ENCODE measurements at places on chromosomes 12 and 14. TPM values are rescaled to one million over a fixed set of nuclear protein-coding genes. Genes with fewer than 3 reads are reported as not detected.

CCDC60 gene
- 4.9 TPM for total RNA-seq

KRT73 gene
- total RNA-seq, result not detected

DNA sequence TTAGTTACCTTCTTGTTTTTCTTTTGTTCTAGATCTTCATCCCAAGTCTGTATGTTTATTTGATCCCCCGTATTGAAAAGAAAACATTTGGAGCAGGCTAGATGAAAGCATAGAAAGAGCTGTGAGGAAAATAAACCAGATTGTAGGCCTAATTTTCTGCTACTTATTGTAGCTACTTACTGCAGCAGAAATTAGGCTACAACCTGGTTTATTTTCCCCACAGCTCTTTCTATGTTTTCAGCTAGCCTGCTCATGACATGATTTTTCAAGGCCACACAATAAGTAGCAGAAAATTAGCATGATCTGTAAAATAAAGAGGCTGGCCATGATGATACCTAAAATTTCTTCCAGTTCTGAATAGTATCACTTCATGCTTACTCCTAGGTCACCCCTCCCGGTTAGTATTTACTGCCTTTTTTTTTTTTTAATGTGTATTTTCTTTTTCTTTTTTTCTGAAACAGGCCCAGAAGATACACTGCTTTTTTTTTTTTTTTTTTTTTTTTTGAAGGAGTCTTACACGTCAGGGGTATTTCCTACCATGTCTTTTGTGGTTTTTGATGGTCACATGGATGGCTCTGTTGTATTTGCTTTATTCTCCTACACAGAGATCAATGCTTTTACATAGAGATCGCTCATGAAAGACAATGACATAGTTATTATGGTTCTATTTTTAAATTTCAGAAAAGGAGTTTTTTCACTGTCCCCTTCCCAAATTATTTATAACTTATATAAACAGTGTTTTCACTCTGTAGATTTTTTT lies 32.3 kb downstream of the BHLHE41 start:
- no peaks in the 10 kb centered on the region for H3K36me3 ChIP-seq
- H3K27me3 ChIP-seq, result no peaks in the 10 kb centered on the region
- no peak for DNase-seq
- H3K4me1 ChIP-seq, result no peaks in the 10 kb centered on the region
- H3K27ac ChIP-seq, result no peak overlapping the region

- H3K4me3 ChIP-seq, result no peak overlapping the region
- DNase-seq, result no peak
- H3K27ac ChIP-seq, result no peak overlapping the region
- no peaks in the 10 kb centered on the region for H3K27me3 ChIP-seq
- no peaks in the 10 kb centered on the region for H3K4me1 ChIP-seq
Measured at GRCh38 chr14:72808564-72808963, 85.3 kb downstream of the DPF3 start.

DNA sequence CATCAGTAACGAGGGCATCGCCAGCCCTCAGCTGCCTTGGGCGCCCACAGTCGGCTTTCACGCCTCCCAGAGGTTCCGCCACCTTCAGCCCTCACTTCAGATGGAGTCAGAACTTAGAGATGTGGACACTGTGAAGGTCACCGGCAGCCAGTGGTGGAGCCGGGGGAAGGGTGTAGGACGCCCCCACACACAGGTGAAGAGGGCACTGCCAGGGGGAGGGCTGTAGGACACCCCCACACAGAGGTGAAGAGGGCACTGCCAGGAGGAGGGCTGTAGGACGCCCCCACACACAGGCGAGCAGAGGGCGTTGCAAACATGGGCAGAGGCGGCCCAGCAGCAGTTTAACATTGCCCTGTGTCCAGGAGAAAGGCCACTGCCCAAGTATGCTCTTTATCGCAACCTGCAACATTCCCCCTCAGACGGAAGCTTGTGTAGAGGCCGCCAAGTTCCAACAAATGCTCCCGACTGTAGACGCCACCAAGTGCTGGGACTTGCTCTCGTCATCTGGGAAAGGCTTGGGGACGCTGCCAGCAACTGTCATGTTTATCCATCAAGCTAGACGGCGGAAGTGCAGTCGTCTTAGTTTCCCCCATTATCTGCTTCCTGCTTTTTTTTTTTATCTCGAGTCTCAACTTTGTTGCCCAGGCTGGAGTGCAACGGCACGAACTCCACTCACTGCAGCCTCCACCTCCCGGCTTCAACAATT lies 4.9 kb upstream of the ANKLE2 start:
- no peak overlapping the region for H3K27ac ChIP-seq
- H3K4me1 ChIP-seq, result no peaks in the 10 kb centered on the region
- no peaks in the 10 kb centered on the region for H3K27me3 ChIP-seq
- H3K4me3 ChIP-seq, result no peak overlapping the region

DNA sequence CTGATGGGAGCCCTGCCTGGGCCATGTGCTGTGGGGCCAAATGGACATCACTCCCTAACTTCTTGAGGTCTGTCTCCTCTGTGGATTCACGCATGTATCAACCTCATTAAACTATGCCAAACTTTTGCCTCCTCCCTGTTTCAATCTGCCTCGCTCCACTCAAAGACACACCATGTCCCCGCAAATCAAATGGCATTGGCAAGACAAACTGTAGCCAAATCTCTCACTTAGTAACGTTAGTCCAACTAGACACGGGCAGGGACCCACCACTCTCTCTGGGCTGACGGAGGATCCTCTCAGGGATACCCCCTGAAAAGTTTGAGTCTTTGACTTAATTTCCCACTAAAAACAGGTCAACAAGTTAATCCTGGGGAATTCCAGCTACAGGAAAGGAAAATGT lies 8.0 kb downstream of the ZBTB39 start:
- H3K36me3 ChIP-seq, result no peaks in the 10 kb centered on the region
- H3K4me3 ChIP-seq, result no peak overlapping the region
- no peaks in the 10 kb centered on the region for H3K27me3 ChIP-seq

- no peaks in the 10 kb centered on the region for H3K4me1 ChIP-seq
- no peaks in the 10 kb centered on the region for H3K27me3 ChIP-seq
- no peak overlapping the region for H3K27ac ChIP-seq
- no peak overlapping the region for H3K4me3 ChIP-seq
- no peak for DNase-seq
Measured at GRCh38 chr12:57810450-57810849, 8.1 kb downstream of the AVIL start.

GRCh38 chr14:33699300-33699983 lies 251.4 kb downstream of the EGLN3 start:
- no peak overlapping the region for H3K4me3 ChIP-seq
- H3K27ac ChIP-seq, result no peak overlapping the region
- DNase-seq, result no peak
- H3K36me3 ChIP-seq, result no peaks in the 10 kb centered on the region
- H3K27me3 ChIP-seq, result no peaks in the 10 kb centered on the region

DNA sequence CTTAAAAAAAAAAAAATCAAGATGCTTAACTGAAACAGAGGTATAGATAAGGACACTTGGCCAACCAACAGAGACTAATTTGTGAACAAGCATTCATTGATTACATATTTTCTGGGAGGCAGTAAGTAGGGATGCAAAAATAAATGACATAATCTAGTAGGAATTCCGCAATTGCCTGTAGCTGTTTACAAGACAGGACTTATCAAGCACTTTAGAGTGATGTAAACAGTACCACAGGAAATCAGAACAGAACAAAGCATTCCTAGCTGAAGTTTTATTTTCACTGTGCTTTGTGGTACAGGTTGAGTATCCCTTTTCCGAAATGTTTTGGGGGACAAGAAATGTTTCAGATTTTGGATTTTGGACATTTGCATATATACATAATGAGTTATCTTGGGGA lies 68.2 kb upstream of the FGD4 start:
- H3K4me3 ChIP-seq, result no peak overlapping the region
- H3K27me3 ChIP-seq, result no peaks in the 10 kb centered on the region
- no peak overlapping the region for H3K27ac ChIP-seq
- DNase-seq, result no peak
- H3K36me3 ChIP-seq, result no peaks in the 10 kb centered on the region
- H3K4me1 ChIP-seq, result no peaks in the 10 kb centered on the region

CFAP54 gene
- total RNA-seq, result 0.68 TPM

DNA sequence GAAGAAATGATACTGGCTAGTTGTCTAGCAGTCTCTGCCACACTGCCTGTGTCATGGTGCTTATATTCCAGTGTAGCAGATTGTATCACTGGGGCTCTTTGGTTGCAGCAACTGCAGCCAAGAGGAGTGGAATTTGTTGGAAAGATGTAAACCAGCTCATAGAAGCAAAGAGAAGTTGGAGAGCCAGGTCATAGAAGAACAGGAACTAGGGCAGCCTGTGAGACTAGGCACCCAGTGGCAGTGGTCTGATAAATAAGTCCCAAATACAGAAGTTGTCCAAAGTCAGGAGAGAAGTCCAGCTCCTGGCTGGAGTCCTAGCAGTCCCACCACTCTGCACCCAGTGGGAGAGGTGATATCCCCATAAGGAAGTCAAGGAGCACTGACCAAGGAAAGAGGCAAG lies 172.5 kb upstream of the ARID2 start:
- DNase-seq, result no peak
- no peaks in the 10 kb centered on the region for H3K27me3 ChIP-seq
- H3K4me1 ChIP-seq, result no peaks in the 10 kb centered on the region
- H3K4me3 ChIP-seq, result no peak overlapping the region
- H3K27ac ChIP-seq, result no peak overlapping the region

GRCh38 chr14:91911474-91912032 lies 35.9 kb downstream of the FBLN5 start:
- H3K4me3 ChIP-seq, result no peak overlapping the region
- H3K4me1 ChIP-seq, result no peaks in the 10 kb centered on the region

GRCh38 chr12:1947081-1947480 lies 28.6 kb upstream of the CACNA2D4 start:
- H3K36me3 ChIP-seq, result peaks cover 9% of the 10 kb centered on the region
- no peak for DNase-seq
- H3K27me3 ChIP-seq, result no peaks in the 10 kb centered on the region
- H3K27ac ChIP-seq, result no peak overlapping the region
- H3K4me1 ChIP-seq, result peaks cover 3% of the 10 kb centered on the region

ST8SIA1 gene
- total RNA-seq, result 17.7 TPM

DNA sequence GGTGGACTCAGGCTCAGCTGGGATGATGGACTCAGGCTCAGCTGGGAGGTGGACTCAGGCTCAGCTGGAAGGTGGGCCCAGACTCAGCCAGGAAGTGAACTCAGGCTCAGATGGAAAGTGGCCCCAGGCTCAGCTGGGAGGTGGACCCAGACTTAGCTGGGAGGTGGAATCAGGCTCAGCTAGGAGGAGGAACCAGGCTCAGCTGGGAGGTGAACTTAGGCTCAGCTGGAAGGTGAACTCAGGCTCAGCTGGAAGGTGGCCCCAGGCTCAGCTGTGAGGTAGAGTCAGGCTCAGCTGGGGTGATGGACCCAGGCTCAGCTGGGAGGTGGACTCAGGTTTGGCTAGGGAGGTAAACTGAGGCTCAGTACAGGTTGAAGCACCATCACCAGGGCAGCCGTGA lies 21.8 kb upstream of the C14orf180 start:
- no peak overlapping the region for H3K4me3 ChIP-seq
- H3K27me3 ChIP-seq, result peaks cover 3% of the 10 kb centered on the region
- DNase-seq, result no peak
- no peaks in the 10 kb centered on the region for H3K36me3 ChIP-seq
- H3K27ac ChIP-seq, result no peak overlapping the region

GRCh38 chr12:122205053-122205925 lies 1.8 kb downstream of the B3GNT4 start:
- H3K4me3 ChIP-seq, result no peak overlapping the region
- DNase-seq, result no peak
- no peaks in the 10 kb centered on the region for H3K27me3 ChIP-seq
- H3K27ac ChIP-seq, result no peak overlapping the region
- no peaks in the 10 kb centered on the region for H3K4me1 ChIP-seq

RAPGEF3 gene
- 19.1 TPM for total RNA-seq

DNA sequence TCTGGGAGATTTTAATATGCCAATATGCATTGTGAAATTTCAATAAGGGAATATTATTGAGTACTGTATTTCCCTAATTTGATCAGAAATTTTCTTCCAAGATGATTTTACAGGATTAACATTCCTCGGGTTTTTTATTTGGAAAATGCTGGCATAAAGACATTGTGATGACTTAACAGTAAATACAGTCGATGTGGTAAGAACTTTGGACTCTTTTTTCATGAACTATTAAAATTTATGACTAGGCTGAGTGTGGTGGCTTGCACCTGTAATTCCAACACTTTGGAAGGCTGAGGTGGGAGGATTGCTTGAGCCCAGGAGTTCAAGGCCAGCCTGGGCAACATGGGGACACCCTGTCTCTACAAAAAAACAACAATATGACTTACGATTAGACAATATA lies 197.1 kb upstream of the RASSF8 start:
- H3K4me3 ChIP-seq, result no peak overlapping the region
- no peak overlapping the region for H3K27ac ChIP-seq
- no peaks in the 10 kb centered on the region for H3K27me3 ChIP-seq

DNA sequence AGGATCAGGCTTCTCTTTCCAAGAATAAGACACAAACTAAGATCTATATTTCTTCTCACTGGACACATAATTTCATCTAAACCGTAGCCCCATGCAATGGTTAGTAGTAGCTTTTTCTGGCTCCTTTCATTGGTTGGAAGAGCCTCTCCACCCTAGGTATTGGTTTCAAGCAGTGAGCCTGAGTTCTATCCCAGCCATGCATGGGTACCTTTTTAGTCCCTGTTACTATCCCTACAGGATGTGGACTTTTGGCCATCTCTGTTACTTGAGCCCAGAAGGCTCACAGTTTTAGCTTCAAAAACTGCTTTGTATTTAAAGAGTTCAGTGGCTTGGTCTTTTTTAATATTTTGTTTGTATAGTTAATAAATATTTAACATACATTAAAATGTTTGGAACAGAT lies 16.1 kb downstream of the PPM1A start:
- DNase-seq, result no peak
- H3K36me3 ChIP-seq, result no peaks in the 10 kb centered on the region
- H3K27me3 ChIP-seq, result no peaks in the 10 kb centered on the region
- no peak overlapping the region for H3K4me3 ChIP-seq
- H3K4me1 ChIP-seq, result no peaks in the 10 kb centered on the region

- no peak for DNase-seq
- H3K27me3 ChIP-seq, result no peaks in the 10 kb centered on the region
- H3K4me3 ChIP-seq, result no peak overlapping the region
- no peaks in the 10 kb centered on the region for H3K36me3 ChIP-seq
- no peak overlapping the region for H3K27ac ChIP-seq
- H3K4me1 ChIP-seq, result no peaks in the 10 kb centered on the region
Measured at GRCh38 chr14:92401561-92401960, 78.6 kb downstream of the SLC24A4 start.

DNA sequence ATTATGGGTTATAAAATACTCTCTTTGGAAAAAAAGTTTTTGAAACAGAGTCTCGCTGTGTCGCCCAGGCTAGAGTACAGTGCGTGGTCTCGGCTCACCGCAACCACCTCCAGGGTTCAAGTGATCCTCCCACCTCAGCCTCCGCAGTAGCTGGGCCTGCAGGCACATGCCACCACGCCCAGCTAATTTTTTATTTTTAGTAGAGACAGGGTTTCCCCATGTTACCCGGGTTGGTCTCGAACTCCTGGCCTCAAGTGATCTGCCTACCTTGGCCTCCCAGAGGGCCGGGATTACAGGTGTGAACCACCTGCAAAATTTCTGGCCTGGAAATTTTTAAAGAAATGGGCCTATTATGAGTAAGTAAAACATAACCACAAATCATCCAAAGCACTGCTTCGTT lies 3.8 kb downstream of the USP15 start:
- H3K4me3 ChIP-seq, result no peak overlapping the region
- H3K27ac ChIP-seq, result no peak overlapping the region

Measured in prostate gland (tissue), 2 donors.